Stimulated activated CD8-positive, alpha-beta memory T cell treated with anti-CD3 and anti-CD28 coated beads, Interleukin-4, amount 100 ng/mL, for 1 hour (primary cell): ENCODE measurements at places on chromosomes 11 and 22.

- DNase-seq = no peak
These were observed 2.9 kb upstream of the TUBGCP6 start for GRCh38 chr22:50247748-50248147.

GRCh38 chr11:1760351-1761109 is 3.2 kb downstream of the CTSD start:
- DNase-seq = no peak

- no peak for DNase-seq
These were observed 155.7 kb downstream of the ATG16L2 start for GRCh38 chr11:72969894-72970335.

GRCh38 chr11:35126879-35127581 is 11.9 kb upstream of the CD44 start:
- DNase-seq = no peak

DNA sequence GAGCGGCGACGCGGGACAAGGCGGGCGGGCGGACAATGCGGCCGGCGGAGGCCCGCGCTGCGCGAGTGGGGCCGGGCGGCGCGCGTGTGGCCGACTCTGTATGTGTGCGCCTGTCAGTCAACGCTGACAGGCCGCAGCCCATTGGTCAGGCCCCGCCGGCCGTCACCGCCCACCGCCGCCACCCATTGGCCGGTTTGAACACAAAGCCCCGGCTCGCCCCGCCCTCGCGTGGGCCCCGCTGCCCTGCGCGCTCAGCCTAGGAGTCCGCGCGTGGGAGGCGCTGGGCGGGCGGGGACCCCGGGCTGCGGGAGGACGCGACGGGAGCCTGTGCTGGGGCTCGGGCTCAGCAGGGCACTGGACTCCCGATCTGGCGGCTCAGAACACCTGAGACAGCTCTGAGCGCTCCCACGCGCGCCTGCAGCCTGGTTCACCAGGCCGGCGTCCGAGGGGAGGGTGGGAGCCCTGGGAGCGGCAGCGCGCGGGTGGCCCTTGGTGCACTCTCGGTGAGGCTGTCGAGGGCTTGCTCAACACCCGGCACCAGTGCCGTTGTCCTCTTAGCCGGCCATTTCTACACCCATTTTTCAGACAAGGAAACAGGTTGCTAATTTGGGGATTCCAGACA is at the start of gene SUN2:
SUN2 (minus strand) TSS at position 88 of the 622 bp plus-strand sequence. CDS start 3,370 bp downstream, outside the sequence.
- DNase-seq = peak; percentile 91
